ENCODE measurements at places on chromosomes 5 and 9. TPM values are rescaled to one million over a fixed set of nuclear protein-coding genes. Genes with fewer than 3 reads are reported as not detected.

GRCh38 chr9:104780796-104781395 lies 17.0 kb downstream of the NIPSNAP3B start:
- peak; percentile 42 for DNase-seq

- no peak for DNase-seq
Observed at GRCh38 chr9:20300430-20301115, 321.7 kb downstream of the MLLT3 start.

- no peak for DNase-seq
Observed at GRCh38 chr5:129249886-129250285, 155.3 kb downstream of the ISOC1 start.

- no peak for DNase-seq
Observed at GRCh38 chr5:176583076-176583475, 26.9 kb downstream of the GPRIN1 start.

GRCh38 chr5:151780348-151780747 lies 8.6 kb downstream of the G3BP1 start:
- no peak for DNase-seq

DNA sequence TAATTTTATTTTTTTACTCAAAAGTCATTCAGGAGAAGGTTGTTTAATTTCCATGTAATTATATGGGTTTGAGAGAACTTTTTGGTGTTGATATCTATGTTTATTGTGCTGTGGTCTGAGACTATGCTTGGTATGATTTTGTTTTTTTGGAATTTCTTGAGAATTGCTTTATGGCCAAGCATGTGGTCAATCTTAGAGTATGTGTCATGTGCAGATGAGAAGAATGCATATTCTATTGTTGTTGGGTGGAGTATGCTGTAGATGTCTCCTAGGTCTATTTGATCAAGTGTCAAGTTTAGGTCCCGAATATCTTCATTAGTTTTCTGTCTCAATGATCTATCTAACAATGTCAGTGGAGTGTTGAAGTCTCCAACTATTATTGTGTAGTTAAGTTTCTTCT lies 134.9 kb downstream of the HMHB1 start:
- no peak for DNase-seq

GRCh38 chr5:150665044-150665443 lies 4.0 kb downstream of the MYOZ3 start:
- no peak for DNase-seq

DNA sequence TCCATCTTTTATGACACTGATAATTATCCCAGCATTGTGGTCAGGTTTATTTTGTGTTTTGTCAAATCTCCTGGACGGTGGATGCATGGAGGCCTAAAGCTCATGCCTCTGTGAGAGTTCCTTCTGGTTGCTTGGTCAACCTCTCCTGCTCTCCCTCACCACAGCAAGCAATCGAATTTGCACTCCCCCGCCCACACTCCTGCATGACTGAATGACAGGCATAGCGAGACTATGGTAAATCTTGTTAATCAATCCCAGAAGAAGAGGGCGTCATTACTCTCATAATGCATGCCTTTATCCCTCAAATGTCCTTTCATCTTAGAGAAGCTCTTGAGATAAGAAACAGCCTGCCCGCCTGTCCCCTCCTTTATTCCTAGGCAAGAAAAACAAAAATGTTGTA lies 1215.0 kb upstream of the CDH9 start:
- DNase-seq: no peak

- DNase-seq: no peak
Observed at GRCh38 chr5:171603591-171603990, 182.0 kb upstream of the SMIM23 start.

Gene PRDM9
- total RNA-seq: not detected

Gene FBP1
- not detected for total RNA-seq

Gene IL9
- total RNA-seq: not detected

Gene CPLANE1
- 34.2 TPM for total RNA-seq

Gene SV2C
- 1.2 TPM for total RNA-seq

Data from umbilical cord (tissue), 2 donors.